Ammon's horn (tissue), 1 donor: ENCODE measurements at places on chromosomes 2 and 18.

DNA sequence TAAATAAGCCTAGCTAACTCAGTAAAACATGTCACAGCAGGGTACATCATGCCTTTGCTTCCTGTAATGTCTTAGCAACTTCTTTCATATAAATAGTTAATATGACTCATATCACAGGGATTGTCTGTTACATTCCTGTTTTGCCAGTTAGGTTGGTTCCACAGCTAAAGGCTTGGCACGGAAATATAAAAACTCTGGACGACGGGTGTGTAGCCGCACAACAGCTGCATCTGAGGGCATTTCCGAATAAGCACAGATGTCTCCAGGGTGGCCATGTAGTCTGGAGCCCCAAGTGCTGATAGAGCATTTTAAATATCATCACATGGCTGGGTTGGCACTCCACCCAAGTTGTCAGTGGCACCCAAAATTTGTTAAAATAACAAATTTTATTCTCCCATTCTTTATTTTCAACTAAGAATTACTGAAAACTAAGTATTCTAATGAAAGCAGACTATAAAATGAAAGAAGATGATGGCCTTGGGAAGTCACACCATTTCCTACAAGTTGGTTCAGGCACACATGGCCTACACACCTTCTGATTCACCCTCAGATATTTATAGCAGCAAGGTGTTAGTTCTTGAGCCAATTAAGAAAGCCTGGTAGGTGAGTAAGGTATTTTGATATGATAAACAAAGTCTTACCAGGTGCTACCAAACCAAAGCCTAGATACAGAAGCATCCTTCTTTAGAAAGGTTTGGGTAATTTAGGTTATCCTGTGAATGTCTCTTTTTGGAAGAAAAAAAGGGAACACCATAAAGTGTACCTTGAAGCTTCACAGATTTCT is 61.8 kb upstream of the STK17B start:
- no peak for DNase-seq

- peak; percentile 75 for DNase-seq
Measured at GRCh38 chr2:152336119-152336853, 1.3 kb downstream of the FMNL2 start.

- no peak for DNase-seq
Measured at GRCh38 chr2:151862700-151863099, 34.5 kb upstream of the ARL5A start.

DNA sequence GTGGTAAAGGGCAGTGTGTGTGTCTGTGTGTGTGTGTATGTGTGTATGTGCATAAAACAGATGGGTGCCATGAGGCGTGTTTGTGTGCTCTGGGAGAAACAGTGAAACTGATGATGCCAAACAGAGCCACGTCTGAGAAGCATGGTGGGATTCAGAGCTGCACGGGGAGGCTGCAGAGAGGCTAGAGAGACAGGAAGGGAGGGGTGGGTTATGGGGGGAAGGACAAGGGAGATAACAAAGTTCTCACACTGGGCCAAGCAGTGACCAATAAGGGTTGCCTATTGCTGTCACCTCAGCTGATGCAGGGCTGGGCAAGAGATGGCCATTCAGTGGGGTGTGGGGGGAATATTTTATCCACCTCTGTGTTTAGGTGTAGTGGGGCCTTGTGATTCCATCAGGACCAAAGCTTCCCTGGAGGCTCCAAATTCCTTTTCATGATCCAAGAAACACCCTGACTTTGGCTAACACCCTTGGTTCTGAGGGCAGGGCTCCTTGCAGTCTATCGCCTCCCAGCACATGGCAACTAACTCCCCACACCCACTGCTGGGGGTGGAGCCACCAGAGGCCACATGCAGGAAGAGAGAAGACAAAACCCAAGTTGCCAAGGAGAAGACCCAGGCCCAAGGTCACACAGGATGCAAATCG is 54.2 kb upstream of the POMC start:
- DNase-seq: no peak

- no peak for DNase-seq
Measured at GRCh38 chr2:43328133-43328532, 101.7 kb upstream of the ZFP36L2 start.

GRCh38 chr2:126835831-126836230 is 62.9 kb upstream of the TEX51 start:
- DNase-seq: no peak

GRCh38 chr2:175690113-175690837 is 311.8 kb downstream of the LNPK start:
- DNase-seq: peak; percentile 79

- DNase-seq: no peak
Measured at GRCh38 chr2:182283512-182283911, 143.3 kb downstream of the PDE1A start.

DNA sequence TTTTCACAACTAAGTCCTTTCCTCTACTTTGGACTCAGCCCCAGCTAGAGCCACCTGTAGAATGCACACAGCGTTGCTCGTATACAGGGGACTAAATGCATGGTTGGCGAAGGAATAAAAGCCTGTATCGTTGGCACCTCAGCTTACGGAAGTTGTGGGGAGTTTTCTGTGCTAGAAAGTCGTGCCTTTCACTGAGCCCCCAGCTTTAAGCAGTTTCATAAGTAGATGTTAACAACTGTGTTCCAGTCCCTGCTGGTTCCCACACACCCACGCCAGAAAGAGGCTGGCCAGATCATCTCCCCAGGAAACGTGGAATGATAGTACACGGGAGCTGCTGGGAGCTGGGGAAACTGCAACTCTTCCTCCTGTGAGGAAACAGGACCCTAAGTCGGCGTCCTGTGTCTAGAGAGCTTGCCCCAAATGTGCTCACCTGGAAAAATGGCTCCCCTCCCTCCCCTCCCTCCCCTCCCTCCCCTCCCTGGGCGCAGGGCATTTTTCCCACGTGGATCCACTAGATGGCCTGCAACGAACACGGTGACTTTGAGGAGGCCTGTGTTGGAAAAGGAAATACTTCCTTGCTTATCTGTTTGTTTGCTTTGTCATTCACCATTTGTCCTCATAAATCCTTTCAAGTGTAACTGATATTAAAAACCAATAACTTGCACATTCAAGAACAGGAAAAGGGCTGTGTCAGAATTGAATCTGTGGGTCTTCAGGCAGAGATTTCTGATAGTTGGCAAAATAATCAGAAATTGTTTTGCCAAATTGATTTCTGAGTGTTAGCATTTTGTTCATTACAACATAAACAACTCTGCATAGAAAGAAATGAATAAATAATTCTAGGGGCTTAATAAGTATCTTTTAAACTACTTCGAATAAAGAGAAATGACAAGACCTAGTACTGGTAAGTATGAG is 43.9 kb upstream of the RFX8 start:
- peak; percentile 87 for DNase-seq

GRCh38 chr2:142190805-142191204 is 60.0 kb upstream of the LRP1B start:
- no peak for DNase-seq

- DNase-seq: no peak
Measured at GRCh38 chr2:122238006-122238559, 482.6 kb downstream of the TSN start.

- no peak for DNase-seq
Measured at GRCh38 chr2:25699216-25699615, 25.8 kb upstream of the DTNB start.

DNA sequence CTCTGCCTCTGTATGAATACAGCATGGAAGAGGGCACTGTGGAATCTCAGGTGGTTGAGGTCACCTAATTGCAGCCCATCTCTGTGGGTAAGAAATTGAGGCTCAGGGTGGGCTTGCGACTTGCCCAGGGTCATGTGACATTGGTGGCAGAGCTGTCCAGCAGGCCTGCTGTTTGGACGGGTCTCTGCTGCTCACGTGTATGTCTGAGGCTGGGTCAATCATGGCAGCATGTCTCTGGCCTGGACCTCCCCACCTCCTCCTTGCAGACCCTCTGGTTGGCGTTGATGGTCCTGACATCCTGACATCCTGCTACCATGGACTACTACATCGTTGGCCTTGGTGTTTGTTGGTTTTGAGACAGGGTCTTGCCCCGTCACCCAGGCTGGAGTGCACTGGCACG is 64.3 kb upstream of the HPCAL1 start:
- DNase-seq: no peak

DNA sequence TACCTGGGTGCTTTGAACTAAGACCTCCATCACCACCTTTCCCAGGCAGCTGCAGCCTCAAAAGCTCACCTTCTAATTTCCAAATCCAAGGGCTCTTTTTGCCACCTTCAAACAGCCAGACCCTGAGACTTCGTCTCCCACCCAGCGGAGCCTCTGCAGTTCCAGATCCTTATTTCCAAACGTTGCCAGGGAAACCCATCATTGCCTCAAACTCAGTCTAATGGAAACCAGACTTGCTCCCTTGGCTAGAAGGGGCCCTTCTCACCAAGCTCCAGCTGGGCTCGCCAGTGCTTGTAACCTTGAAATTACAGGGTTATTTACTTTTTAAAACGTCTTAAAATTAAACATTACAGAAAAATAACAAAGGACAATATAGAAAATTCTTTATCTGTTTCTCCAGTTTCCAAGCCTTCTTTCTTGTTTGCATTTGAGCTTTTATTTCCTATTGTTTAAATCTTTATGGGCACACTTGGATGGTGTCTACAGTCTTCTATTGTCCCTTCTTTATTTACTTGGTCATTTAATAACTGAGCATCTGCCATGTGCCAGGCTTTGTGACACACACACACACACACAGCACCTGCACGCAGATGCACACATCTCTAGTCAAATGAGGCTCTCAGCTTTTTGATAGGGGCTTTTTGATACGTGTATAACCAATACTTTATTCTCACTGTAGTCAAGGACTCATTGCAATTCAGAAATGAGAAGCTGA is 36.1 kb downstream of the TRPM8 start:
- no peak for DNase-seq

DNA sequence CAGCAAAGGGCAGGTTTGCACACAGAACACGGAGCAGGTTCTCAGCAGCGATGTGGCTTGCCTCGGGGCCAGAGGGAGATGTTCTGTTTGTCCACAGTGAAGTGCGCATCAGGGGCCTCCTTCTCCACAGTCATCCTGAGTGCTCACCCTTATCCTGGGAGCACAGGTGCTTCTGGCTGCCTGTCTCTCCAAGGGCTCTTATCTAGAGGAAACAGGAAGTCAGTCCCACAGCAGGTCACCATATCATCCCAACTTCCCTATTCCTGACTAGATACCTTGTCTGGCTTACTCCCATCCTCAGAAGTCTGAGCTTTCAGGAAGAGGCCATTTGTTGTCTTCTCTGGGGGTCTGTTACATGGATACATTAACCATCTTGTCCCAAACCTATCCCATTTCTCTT is at the start of gene CD207:
Gene CD207 (minus strand): TSS at position 174 of the 400 bp plus-strand sequence. CDS start 40 bp downstream, at position 134.
- DNase-seq: no peak

- peak; percentile 79 for DNase-seq
Measured at GRCh38 chr2:168247341-168248261, at the start of gene STK39. Gene STK39, minus strand, starts transcription at chr2:168247595. Its CDS starts 160 bp downstream, at chr2:168247435.

DNA sequence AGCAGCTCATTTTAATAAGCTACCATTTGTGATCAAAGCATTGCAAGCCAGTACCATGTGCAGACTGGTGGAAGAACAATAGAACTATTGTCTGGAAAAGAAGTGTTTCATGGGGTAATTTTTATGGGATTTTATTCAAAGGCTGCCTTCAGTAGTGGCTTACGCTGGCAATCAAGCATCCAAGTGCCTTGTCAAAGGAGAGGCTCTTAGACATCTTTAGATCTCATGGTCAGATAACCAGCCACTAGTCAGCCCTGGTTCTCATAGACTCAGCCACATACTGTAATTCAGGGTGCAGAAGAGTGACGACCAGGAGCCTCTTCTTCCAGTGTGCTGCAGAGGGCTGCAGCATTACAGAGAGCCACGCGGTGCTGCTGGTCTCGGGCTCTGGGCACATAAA is 98.5 kb upstream of the NOSTRIN start:
- DNase-seq: peak; percentile 27

DNA sequence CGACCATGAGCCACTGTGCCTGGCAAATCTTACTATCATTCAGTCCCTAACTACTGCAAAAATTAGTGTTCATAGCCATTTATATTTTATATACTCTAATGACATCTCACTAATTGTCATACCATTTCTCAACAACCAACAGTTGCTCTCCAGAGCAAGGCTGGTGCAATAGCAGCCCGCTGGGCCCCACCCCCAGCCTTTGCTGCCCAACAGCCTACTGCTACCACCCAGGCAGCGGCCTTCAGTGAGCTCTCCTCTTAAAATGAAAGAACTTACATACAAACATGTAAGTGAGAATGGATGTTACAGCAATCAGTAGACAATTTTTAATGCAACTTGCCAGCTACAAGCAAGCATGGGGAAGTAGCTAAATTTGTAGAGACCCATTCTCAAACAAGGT is 90.5 kb downstream of the HNRNPLL start:
- DNase-seq: no peak

GRCh38 chr2:160720098-160720497 is 226.5 kb upstream of the RBMS1 start:
- no peak for DNase-seq

- DNase-seq: no peak
Measured at GRCh38 chr2:69062307-69062962, 49.5 kb downstream of the ANTXR1 start.

DNA sequence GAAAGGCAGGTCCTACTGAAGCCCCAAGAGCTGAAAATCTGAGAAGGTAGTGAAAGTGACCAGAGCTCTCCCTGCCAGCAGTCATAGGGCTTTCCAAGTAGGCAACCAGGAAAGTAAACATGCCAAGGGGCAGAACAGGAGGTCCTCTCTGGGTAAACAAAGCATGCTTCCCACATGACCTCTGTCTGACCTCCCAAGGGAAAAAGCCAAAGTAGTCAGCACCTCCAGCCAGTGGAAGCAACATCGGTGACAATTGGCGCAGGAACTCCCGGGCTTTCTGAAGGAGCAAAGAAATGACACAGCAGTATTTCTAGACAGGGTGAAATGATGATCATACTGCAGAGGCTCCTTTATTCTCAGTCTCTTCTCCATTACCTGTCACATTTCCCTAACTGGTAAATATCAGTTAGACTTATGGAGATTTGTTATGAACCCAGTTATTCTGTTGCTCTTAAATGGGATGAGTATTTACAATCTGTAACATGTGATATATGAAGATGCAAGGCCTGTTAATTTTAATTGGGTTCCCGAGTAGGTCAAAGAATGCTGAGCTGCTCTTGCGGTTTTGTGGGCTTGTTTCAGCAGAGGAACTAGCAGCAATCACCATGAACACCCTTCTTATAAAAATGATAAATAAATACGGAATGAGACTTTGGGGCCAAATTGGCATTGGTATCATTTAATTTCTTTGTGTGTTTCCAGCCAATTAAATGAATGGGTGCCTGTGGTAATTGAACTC is 321.0 kb downstream of the RND3 start:
- DNase-seq: peak; percentile 58

DNA sequence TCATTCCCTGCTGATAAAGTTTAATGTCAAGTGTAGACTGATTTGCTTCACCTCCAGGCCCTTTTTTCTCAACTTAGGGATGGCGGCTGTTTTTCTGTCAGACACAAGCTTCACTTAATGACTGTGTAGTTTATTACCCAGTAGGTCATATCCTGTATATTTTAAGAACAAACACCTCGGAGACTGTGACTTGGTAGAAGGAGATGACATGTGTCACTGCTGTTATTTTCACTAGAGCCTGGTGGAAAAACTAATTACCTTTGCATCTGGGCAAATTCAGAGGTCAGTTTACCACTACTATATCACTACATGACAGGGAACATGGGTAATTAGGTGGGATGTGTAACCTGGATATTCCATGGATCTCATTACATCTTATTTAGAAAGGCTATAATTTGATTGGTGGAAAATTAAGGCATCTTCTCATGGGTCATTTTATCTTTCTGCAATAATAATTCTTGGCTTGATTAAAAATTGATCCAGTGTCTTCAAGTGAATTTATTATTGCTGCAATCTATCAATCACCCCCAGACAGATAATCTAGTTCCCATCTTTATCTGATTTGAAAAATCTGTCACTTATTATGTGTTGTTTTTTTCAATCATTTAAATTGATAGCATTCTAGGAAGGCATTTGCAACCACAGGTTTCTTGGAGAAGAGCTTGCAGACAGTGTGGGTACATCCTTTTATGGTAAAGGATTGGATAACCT is 353.8 kb upstream of the SPRED2 start:
- no peak for DNase-seq
